H1 (cell line): ENCODE measurements at places on chromosomes 3 and 15. TPM values are rescaled to one million over a fixed set of nuclear protein-coding genes. Genes with fewer than 3 reads are reported as not detected.

DNA sequence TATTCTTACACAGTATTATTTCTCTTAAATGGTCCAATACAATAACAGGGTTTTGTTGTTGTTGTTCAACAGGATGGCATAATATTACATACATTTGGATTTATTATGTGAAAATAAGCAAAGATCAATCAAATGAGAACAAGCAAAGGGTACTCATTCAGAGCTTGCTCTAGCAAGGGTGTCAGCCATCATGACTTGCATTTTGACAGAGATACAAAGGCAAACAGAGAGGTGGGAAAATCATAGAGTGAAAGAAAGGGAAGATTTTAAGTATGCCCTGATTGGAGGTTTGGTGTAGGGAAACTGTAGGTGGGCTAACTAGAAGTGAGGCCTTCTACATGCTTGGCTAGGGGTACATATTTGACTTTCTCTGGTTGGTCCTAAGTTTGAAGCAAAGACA lies 109.1 kb upstream of the BCHE start:
- DNase-seq, result no peak

DNA sequence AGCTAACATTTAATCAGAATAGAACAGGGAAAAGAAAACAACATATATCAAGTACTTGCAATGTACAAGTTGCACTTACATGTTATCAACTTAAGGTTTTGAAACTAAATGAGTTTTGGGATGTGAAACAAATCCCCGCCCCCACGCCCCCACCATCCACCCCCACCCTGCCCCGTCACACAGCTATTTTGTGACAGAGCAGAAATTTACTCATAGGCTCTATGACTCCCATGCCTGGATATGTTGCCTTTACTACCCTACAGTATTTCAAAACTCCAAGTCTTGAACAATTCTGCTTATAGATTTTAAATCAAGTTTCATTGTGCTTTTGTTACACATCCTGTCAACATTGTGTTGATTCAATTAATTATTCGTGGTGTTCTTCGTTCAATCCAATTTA lies 18.1 kb upstream of the IL1RAP start:
- no peak for DNase-seq

GRCh38 chr3:177683586-177683985 lies 486.3 kb upstream of the TBL1XR1 start:
- DNase-seq, result no peak

GRCh38 chr3:50230794-50231125 lies 5.2 kb upstream of the GNAI2 start:
- DNase-seq, result no peak

GRCh38 chr3:173501931-173502489 lies 104.5 kb downstream of the NLGN1 start:
- DNase-seq, result no peak

- DNase-seq, result no peak
Measured at GRCh38 chr3:72082186-72082715, 297.3 kb upstream of the PROK2 start.

DNA sequence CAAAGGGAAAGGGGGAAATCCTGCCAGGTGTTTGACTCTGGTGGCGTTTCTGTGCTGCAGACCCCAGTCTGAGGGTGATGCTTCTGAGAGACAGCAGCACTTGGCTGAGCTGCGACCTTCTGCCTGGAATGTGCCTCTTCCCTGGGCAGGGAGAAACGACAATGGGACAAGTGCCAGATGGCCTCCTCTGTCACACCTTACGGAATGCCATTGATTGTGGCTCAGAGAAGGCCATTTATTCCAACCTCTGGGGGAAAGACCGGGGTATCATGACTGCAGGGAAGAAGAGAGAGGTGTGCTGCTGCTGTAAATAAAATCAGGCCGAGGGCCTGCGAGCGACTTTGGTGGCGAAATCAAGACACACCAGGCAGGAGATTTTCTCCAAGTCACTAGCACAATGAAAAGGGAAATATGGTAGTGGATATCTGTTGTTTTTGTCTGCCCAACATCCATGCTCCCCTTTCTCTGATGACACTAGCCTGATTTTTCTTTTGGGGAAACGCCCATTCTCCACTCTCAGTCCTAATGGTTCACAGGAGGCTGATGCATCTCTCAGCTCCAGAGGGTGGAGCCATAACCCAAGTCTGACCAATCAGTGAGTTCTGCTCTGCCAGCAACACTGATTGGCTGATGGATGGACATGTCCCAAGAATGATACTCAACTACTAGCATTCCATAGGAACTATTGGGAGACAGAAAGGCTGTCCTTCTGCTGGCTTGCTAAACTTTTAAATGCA lies 336.1 kb downstream of the FOXP1 start:
- DNase-seq, result no peak

DNA sequence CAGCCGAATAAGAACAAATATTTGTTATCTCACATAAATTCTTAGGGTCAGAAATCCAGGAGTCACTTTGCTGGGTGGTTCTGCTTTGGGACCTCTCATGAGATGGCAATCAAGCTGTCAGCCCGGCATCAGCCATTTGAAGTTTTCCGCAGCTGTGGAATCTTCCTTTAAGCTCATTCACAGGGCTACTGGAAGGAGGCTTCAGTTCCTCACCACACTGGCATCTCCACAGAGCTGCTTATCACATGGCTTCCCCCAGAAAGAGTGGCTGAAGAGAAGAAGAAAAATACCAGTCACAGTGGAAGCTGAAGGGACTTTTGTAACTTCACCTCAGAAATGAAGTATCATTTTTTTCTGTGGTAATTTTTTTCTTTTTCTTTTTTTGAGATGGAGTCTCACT lies 267.7 kb downstream of the CHL1 start:
- no peak for DNase-seq

DNA sequence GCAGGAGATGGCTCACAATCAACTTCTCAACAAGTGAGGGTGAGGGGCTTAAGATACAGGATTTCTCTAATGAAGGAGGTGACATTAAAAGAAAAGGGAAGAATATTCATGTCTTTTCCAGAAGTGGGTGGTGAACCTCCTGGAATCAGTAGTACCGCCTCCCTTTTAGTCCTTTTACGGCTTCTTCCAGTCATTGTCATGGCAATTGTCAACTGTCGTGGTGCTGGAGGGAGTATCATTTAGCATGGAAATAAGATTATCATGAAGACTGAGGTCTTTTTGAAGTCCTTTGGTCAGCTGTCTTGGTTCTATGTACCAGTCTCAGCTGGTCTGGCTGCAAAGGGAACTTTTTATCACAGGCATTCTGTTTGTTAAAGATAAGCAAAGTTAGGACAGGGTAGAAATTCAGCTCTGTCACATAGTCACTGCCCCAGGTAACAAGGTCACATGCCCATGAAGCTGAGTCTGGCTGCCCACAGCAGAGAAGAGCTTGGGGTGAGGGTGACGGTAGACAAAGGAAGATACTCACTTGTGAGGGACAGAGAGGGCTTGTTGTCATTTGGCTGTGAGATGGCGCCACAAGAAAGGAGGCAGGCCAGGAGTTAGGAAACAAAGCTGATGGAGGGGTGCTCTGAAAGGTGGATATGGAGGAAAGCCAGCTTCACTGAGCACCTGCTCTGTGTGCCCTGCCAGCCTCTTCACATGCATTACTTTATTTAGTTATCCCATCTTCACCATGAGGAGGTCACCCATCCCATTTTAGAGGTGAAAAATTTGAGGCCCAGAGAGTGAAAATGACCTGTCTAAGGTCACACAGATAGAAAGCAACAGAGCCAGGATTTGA lies 228.2 kb upstream of the TRIM42 start:
- no peak for DNase-seq

- no peak for DNase-seq
Measured at GRCh38 chr15:70788114-70789049, 25.0 kb upstream of the UACA start.

DNA sequence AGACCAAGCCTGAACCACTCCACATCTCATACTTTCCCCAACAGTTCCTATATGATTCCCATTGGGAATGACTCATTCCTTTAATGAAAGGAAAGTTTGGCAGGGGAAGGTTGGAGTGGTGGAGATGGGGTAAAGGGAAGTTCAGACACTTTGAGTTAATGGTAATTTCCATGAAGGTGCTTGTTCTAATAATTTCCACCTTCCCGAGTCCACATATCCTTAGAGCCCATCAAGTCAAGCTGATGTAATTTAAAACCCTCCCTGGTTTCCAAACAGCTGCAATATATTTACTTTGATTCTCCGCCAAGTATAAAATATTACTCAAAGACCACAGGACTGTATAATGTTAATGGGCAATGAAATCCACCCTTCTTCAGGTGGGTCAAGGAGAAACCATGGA lies 95.0 kb upstream of the GALNT15 start:
- DNase-seq, result no peak

VILL gene
- 4.1 and 4.6 TPM in 2 replicates for total RNA-seq
